ENCODE measurements at places on chromosomes 3 and 15.

DNA sequence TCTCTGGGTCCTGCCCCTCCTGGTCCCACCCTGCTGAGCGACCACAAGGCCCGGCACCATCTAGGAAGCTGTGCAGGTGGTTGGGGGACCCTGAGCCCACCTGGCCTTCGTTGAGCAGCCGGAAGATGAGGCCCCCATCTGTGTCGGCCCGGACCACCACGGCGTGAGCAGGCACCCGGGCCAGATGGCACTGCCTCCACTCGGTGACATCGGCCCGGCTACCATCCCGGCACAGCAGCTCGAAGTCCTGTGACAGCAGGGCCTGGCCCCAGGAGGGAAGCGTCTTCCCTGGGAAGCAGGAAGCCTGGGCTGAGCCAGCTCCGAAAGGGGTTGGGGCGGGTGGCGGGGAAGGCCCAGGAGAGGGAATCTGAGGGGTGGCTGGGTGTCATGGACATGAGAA, 12.6 kb downstream of the MELTF start:
- DNase-seq = no peak

DNA sequence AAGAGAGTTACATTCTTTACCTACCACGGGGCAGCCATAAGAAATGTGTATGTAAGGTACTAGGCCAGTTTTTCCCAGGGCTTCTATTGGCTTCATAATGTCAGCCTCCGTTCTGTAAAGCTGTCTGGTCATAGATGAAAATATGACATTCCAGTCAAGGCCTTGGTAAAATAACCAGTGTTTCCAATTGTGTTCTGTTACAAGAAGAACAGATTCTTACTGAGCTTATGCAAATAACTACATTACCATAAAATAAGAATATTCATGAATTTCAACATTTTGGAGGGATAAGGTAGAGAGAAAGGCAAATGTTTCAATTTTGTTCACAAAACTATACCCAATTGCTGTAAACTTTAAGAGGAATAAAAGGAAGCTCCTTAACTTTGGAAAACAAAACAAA, 315.5 kb downstream of the THSD4 start:
- no peak for DNase-seq

- DNase-seq = no peak
These were observed 6.5 kb downstream of the TWF2 start for GRCh38 chr3:52232279-52233107.

- DNase-seq = no peak
These were observed 61.7 kb downstream of the TAMM41 start for GRCh38 chr3:11784971-11785377.

DNA sequence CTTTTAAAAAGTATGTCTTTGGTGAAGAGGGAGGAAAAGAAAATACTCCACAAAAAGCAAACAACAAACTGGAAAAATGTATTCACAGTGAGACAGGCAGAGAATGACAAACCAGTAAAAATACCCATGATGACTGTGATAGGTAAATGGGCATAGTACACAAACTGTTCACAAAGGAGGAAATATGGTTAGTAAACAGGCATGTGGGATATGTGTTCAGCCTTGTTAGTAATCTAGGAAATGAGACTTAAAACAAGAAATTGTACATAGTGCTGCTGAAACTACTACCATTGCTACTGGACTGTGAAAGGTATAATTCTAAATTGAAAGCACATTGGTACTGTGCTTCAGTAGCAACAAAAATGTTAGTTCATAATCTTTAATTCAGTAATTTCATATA, 50.1 kb downstream of the UBE2E2 start:
- DNase-seq = no peak

DNA sequence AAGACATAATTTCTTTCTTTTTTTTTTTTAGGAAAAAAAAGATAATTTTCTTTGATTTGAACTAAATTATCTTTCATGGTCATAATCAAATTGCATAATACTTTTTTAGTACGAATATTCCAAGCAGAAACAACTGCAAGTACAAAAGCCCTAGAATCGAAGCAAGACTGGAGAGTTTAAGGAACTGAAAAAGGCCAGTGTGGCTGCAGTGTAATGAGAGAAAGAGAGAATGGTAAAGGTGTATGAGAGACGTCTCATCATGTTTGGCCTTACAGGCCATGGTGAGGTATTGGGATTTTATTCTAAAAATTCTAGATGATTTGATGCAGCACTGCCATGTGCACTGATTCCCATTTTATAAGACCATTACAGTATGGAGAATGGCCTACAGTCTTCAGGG, 180.9 kb downstream of the SUCNR1 start:
- no peak for DNase-seq

DNA sequence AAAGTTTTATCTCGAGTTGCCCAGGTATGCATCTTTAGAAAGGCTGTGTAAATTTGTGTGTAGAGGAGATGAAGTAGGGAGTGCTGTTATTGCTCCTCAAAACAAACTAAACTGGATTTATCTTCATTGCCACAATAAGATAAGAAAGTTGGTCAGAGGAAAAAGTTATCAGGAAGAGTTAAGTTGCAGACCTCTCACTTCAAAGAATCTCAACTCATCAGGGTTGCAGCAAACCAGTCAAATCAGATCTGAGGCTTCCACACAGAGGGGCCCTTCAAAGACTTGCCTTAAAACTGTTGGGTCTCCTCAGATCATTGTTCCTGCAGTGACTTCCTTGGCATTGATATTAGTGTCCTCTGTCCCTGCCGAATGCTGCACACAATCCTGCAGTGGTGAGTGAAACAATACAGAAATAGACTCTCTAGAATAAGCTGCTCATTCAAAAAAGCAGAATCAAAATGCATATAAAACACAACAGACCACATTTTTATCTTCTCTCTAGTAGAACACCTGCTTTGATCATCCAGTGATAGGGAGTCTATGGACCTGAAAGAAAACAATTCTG, 191.2 kb upstream of the CBLB start:
- no peak for DNase-seq
